ENCODE measurements at places on chromosomes 3 and 15. TPM values are rescaled to one million over a fixed set of nuclear protein-coding genes. Genes with fewer than 3 reads are reported as not detected.

STRA6 gene
- polyA plus RNA-seq: not detected

RTP1 gene
- polyA plus RNA-seq: not detected

LIPH gene
- not detected for polyA plus RNA-seq

LRRC34 gene
- polyA plus RNA-seq: 0.40 TPM

TMEM89 gene
- not detected for polyA plus RNA-seq

CHAC1 gene
- polyA plus RNA-seq: 0.39 TPM

SLC22A14 gene
- polyA plus RNA-seq: not detected

NUSAP1 gene
- polyA plus RNA-seq: 0.86 TPM

ZNF662 gene
- 0.15 TPM for polyA plus RNA-seq

ATP13A5 gene
- not detected for polyA plus RNA-seq

TGM5 gene
- polyA plus RNA-seq: not detected

PYGO1 gene
- not detected for polyA plus RNA-seq

Data from naive thymus-derived CD4-positive, alpha-beta T cell (primary cell).